Activated CD8-positive, alpha-beta memory T cell treated with anti-CD3 and anti-CD28 coated beads, Interleukin-2, amount 10 ng/mL, durations not matched to agents 7 days and 5 days (primary cell): ENCODE measurements at places on chromosomes 3 and 15.

GRCh38 chr3:109772520-109772919, 435.2 kb upstream of the DPPA4 start:
- H3K4me1 ChIP-seq = no peaks in the 10 kb centered on the region
- no peak overlapping the region for H3K27ac ChIP-seq
- H3K4me3 ChIP-seq = no peak overlapping the region
- H3K36me3 ChIP-seq = no peaks in the 10 kb centered on the region

- H3K27me3 ChIP-seq = no peaks in the 10 kb centered on the region
- H3K27ac ChIP-seq = no peak overlapping the region
- peaks cover 13% of the 10 kb centered on the region for H3K4me1 ChIP-seq
- no peaks in the 10 kb centered on the region for H3K36me3 ChIP-seq
- no peak for DNase-seq
Measured at GRCh38 chr3:100045696-100046095, 68.6 kb downstream of the FILIP1L start.

GRCh38 chr3:175546115-175546514, 687.0 kb downstream of the NAALADL2 start:
- no peaks in the 10 kb centered on the region for H3K27me3 ChIP-seq
- no peak overlapping the region for H3K27ac ChIP-seq
- no peaks in the 10 kb centered on the region for H3K36me3 ChIP-seq
- H3K4me1 ChIP-seq = no peaks in the 10 kb centered on the region

- H3K27ac ChIP-seq = no peak overlapping the region
- no peaks in the 10 kb centered on the region for H3K36me3 ChIP-seq
- H3K4me3 ChIP-seq = no peak overlapping the region
Measured at GRCh38 chr3:140164922-140165590, 230.1 kb downstream of the CLSTN2 start.

DNA sequence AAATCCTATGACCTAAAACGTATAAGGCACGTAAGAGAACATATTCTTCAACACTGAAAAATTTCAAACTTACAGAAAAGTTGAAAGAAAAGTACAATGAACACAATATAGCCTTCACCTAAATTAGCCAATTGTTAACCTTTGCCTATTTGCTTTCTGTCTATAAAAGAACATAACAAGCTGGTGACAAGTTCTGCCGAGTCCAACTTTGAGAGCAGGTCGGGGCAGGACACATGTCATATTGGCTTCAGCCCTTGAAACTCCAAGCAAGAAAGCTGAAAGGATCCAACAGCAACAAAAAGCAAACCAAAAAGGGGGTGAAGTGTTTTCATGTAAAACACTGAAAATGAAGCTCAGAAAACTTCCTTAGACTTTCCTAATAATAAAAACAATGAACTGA, 59.1 kb downstream of the TBC1D2B start:
- peaks cover 24% of the 10 kb centered on the region for H3K4me1 ChIP-seq
- H3K4me3 ChIP-seq = no peak overlapping the region
- peak overlapping the region; percentile 24 for H3K27ac ChIP-seq
- no peaks in the 10 kb centered on the region for H3K27me3 ChIP-seq
- H3K36me3 ChIP-seq = peaks cover 62% of the 10 kb centered on the region
- no peak for DNase-seq

DNA sequence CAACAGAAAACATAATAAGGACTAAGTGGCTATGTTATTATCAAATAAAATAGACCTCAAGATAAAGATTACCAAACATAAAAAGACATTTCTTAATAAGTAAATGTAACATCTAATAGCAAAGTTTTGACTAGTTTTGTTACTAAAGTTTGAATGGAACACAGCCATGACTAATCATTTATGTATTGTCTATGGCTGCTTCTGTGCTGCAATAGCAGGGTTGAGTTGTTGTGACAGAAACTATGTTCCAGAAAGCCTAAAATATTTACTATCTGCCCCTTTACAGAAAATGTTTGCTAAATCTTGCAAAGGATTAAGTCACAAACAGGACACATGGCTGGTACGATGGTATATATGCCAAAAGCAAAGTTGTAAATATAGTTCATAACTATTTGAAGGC, 37.9 kb upstream of the MYH15 start:
- peaks cover 56% of the 10 kb centered on the region for H3K36me3 ChIP-seq
- H3K27ac ChIP-seq = no peak overlapping the region
- no peak for DNase-seq
- no peaks in the 10 kb centered on the region for H3K27me3 ChIP-seq
- peaks cover 6% of the 10 kb centered on the region for H3K4me1 ChIP-seq

- H3K27ac ChIP-seq = no peak overlapping the region
- DNase-seq = no peak
- H3K36me3 ChIP-seq = no peaks in the 10 kb centered on the region
- H3K4me3 ChIP-seq = no peak overlapping the region
Measured at GRCh38 chr15:86572368-86572841, 492.7 kb downstream of the AGBL1 start.

DNA sequence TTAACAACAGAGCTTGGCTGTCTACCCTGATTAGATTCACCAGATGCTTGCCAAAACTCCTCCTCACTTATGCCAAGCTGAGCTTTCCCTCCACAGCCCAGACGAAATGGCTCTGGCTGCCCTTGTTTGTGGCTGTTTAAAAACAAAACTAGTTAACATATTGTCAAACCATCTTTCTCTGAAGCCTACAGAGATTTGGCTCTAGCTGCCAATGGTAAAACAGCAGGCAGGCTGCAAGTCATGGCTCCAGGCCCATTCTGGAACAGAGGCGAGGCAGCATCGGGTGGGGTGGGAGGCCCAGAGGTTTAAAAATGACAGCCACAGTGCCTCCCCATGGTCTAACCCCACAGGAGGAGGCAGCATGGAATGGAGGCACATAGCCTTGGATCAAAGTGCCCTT, 75.9 kb downstream of the SCN5A start:
- no peaks in the 10 kb centered on the region for H3K27me3 ChIP-seq
- no peak overlapping the region for H3K4me3 ChIP-seq
- H3K27ac ChIP-seq = no peak overlapping the region
- peak; percentile 31 for DNase-seq
- no peaks in the 10 kb centered on the region for H3K4me1 ChIP-seq
- no peaks in the 10 kb centered on the region for H3K36me3 ChIP-seq

GRCh38 chr15:69060744-69061143, 46.2 kb downstream of the NOX5 start:
- H3K36me3 ChIP-seq = no peaks in the 10 kb centered on the region
- DNase-seq = no peak
- H3K27me3 ChIP-seq = peaks cover 4% of the 10 kb centered on the region
- peaks cover 20% of the 10 kb centered on the region for H3K4me1 ChIP-seq
- H3K27ac ChIP-seq = no peak overlapping the region

DNA sequence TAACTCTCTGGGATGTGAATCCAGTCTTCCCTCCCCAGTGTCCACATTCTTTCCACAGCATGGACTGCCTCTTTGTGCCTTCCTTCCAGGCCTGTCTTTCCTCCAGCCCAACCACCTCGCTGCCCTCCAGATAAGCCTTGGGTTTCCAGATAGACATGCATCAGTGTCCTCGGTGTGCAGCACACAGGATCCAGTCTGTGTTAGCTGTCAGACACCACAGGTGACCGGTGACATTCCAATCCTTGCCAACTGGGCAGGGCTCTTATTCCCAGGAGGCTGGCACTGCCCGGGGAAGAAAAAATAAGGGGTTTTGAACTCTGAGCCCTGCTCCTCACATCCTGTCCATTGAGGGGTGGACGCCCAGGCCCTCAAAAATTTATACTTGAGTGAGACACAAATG, 6.0 kb upstream of the SLC6A1 start:
- no peak for DNase-seq
- H3K27ac ChIP-seq = no peak overlapping the region
- H3K4me1 ChIP-seq = no peaks in the 10 kb centered on the region
- no peak overlapping the region for H3K4me3 ChIP-seq

- peaks cover 32% of the 10 kb centered on the region for H3K4me1 ChIP-seq
- peak; percentile 54 for DNase-seq
Measured at GRCh38 chr3:183560607-183561006, 5.1 kb upstream of the KLHL6 start.

DNA sequence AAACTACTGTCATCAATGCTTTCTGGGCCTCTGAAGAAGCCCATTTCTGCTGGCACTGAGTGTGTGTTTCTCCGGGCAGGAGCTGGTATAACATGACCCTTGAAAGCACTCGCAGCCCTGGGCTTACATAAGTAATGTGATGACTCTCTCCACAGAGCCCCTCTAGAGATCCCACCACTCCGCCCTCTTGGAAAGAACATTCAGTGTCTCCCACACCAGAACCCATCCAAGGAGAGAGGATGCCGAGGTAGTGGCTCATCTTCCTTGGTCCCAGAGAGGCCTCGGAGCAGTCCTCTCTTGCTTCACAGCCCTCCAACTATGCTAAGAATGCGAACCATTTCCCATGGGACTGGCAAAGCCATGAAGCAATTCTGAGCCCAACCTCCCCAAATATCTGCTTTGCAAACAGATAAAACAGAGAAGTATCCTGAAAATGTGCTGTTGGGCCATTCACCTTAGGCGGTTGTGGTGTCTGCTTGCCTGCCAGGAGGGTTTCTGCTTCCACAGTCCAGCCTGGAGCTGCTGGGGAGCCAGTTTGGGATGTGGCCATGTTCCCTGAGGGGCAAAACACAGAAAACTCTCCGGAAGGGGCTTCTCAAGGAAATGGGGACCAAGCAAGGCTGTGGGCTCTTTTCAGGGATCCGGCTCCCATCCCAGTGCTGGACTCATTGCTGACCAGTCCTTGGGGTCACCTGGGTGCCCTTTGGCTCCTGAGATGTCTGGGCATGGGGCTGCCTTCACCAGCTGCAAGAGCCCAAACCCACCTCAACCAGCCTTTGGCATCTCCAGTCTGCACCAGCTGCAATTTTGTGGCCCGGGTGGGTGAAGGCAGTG, 47.3 kb downstream of the AMOTL2 start:
- DNase-seq = no peak
- H3K27ac ChIP-seq = no peak overlapping the region
- no peak overlapping the region for H3K4me3 ChIP-seq
- H3K4me1 ChIP-seq = no peaks in the 10 kb centered on the region
- no peaks in the 10 kb centered on the region for H3K36me3 ChIP-seq

GRCh38 chr3:171108066-171108465, 81.5 kb upstream of the SLC2A2 start:
- no peaks in the 10 kb centered on the region for H3K27me3 ChIP-seq
- H3K27ac ChIP-seq = no peak overlapping the region
- peaks cover 12% of the 10 kb centered on the region for H3K36me3 ChIP-seq
- no peak overlapping the region for H3K4me3 ChIP-seq
- H3K4me1 ChIP-seq = no peaks in the 10 kb centered on the region
- DNase-seq = no peak

DNA sequence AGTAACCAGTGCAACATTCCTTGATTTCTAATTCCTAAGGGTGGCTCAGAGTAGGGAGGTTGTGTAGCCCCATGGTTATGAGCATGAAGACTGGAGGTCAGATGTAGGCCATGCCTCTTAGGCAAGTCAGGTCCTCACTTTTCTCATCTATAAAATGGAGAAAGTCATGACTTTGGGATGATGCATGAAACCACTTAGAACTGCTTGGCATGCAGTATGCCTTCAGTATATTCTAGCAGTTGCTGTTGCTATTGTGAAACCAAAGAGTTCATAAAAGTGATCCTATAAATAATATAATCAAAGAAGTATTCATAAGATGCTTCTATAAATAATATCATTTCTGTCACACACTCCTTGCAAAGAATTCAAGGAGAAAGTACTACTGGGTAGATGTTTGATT, 65.5 kb downstream of the TMEM108 start:
- no peaks in the 10 kb centered on the region for H3K27me3 ChIP-seq
- H3K4me1 ChIP-seq = no peaks in the 10 kb centered on the region
- no peak for DNase-seq
- H3K36me3 ChIP-seq = no peaks in the 10 kb centered on the region

DNA sequence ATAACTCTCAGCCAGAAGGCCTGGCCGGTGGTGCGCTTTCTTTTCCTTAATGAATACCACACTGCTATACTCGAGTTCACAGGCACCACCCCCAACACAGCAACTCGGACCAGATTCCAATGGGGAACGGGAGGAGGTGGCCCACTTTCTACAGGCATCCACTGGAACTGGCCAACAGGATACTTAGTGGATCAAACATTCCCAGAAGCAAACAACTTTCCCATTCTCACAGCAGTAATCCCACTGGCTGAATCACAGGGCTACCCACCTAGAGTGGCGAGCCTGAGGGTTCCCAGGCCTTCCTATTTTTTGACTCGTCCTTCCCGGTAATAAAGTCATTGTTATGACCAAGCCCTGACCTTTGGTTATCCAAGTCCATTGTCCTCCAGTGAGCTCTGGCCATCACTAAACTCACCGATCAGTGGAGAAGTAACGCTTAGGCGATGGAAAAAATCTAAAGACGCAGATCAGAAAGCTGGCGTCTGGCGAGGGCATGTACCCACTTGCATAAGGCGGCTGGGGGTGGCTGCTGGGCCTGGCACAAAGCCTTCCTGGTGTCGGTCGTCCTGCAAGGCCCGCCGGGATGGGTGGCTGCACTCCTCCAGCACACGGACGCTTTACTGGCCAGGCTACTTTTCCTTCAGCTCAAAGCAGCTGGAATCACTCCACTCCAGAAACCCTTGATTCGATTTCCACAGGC, 1.2 kb downstream of the EOGT start:
- peaks cover 20% of the 10 kb centered on the region for H3K36me3 ChIP-seq
- H3K27me3 ChIP-seq = no peaks in the 10 kb centered on the region
- H3K27ac ChIP-seq = peak overlapping the region; percentile 73
- H3K4me1 ChIP-seq = peaks cover 34% of the 10 kb centered on the region
- no peak for DNase-seq

GRCh38 chr3:67517781-67518180, 136.6 kb downstream of the SUCLG2 start:
- no peaks in the 10 kb centered on the region for H3K27me3 ChIP-seq
- no peak overlapping the region for H3K27ac ChIP-seq
- H3K4me1 ChIP-seq = no peaks in the 10 kb centered on the region
- H3K4me3 ChIP-seq = no peak overlapping the region
- H3K36me3 ChIP-seq = peaks cover 39% of the 10 kb centered on the region

DNA sequence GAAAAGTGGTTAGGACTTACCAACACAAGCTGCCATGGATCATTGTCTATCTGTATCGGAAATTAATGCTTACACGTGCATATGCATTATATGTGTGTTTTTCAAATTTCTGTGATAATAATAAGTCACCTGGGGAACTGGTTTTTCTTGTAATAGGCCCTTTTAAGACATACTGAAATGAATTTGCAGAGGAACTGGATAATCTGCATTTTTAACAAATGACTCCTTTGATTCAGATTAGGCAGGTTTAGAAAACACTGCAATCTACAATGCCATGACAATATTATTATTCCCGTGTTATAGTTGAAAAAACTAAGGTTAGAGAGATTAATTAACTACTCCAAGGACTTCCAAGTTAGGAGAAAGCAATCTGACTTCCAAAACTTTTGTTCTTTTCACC, 23.4 kb downstream of the STRIT1 start:
- no peaks in the 10 kb centered on the region for H3K36me3 ChIP-seq
- no peak overlapping the region for H3K4me3 ChIP-seq
- no peaks in the 10 kb centered on the region for H3K4me1 ChIP-seq
- no peak overlapping the region for H3K27ac ChIP-seq

GRCh38 chr3:140007911-140008869, 73.2 kb downstream of the CLSTN2 start:
- no peak overlapping the region for H3K4me3 ChIP-seq
- no peaks in the 10 kb centered on the region for H3K4me1 ChIP-seq
- H3K36me3 ChIP-seq = no peaks in the 10 kb centered on the region
- H3K27ac ChIP-seq = no peak overlapping the region
- H3K27me3 ChIP-seq = no peaks in the 10 kb centered on the region
- no peak for DNase-seq
